ENCODE measurements at places on chromosomes 3 and 15. TPM values are rescaled to one million over a fixed set of nuclear protein-coding genes. Genes with fewer than 3 reads are reported as not detected.

- DNase-seq = no peak
These were observed 45.8 kb upstream of the TRA2B start for GRCh38 chr3:185983495-185984141.

DNA sequence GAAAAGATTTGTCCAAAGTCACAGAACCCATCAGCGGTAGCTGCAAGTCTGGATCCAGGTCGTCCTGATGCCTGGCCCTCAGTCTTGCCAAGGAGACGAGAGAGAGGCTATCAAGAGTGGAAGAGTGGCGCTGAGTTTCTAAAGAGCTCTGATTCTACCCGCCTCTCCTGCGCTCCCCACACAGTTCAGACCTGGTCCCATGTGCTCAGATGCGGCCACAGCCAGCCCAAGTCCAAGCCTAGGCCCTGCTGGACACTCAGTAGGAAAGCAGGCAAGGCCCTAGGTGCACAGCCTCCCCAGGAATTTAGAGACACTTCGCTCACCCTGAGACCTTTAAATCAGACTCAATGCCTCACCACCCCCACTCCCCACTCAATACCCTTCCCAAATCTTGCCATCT, 32.4 kb downstream of the CCDC12 start:
- DNase-seq = no peak

DNA sequence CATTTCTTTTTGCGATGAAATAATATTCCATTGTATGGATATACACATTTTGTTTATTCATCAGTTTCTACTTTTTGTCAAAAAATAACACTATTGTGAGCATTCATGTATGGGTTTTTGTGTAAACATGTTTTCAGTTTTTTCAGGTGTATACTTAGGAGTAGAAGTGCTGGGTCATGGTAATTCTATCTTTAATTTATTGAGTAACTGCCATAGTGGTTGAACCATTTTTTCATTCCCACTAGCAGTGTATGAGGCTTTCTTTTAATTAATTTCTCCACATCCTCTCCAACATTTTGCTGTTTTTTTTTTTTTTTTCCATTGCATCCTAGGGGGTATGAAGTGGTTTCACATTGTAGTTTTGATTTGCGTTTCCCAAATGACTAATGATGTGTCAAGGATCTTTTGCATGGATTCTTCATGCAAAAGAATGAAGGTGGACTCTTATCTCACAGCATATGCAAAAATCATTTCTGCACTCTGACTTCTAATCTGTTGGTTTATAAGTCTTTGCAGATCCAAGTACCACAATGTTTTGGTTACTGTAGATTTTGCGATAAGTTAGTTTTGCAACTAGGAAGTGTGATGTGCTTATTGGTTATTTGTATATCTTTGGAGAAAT, 12.6 kb downstream of the ATP2C1 start:
- no peak for DNase-seq

DNA sequence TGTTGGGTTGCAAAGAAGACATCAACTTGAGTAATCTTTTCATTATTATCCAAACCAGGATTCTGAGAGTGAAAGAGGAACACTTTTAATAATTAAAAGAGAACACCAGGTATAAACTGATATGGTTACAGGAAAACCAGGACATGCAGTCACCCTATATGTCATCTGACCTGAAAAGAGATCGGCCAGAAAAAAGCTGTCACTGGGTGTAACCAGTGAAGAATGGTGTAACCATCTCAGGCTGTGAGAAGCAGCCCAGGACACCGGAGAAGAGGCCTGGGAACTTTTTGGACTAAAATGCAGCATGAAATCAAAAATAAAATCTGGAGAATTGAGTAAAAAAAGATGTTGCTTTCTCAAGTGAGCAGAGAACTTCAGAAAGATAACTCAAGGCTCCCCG, 10.1 kb upstream of the CCDC80 start:
- no peak for DNase-seq

DNA sequence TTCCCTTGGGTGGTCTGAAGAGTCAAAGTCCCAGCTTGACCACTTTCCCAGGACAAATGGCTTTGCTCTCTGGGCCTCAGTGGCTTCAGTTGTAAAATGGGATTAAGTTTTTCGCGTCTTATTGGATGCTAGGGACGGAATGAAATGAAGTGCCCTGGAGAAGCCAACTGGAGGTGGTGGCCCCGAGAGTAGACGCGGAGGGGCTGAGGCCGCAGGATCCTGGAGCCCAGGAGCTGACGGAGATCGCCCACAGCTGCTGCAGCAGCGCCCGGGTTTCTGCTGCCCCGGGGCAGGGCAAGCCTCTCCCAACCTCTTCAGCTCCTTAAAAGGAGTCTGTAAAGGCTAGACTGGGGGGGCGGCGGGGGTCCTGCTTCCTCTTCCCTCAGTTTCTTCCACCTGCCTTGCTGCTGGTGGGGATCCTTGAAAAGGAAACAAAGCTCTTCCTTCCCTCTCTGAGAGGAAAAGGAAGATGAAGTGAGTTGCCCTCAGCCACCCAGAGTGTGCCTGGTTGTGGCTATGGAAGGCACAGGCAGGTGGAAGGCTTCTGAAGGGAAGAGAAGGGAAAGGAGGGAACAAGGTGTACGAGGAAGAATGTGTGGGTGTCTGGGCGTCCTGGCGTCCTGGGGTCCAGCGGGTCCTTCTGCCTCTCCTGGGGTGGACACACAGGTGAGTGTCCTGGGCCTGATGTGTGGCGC, 967 bp upstream of the BNC1 start:
- DNase-seq = no peak

- DNase-seq = no peak
These were observed 246.5 kb downstream of the PDZRN3 start for GRCh38 chr3:73378207-73378606.

DNA sequence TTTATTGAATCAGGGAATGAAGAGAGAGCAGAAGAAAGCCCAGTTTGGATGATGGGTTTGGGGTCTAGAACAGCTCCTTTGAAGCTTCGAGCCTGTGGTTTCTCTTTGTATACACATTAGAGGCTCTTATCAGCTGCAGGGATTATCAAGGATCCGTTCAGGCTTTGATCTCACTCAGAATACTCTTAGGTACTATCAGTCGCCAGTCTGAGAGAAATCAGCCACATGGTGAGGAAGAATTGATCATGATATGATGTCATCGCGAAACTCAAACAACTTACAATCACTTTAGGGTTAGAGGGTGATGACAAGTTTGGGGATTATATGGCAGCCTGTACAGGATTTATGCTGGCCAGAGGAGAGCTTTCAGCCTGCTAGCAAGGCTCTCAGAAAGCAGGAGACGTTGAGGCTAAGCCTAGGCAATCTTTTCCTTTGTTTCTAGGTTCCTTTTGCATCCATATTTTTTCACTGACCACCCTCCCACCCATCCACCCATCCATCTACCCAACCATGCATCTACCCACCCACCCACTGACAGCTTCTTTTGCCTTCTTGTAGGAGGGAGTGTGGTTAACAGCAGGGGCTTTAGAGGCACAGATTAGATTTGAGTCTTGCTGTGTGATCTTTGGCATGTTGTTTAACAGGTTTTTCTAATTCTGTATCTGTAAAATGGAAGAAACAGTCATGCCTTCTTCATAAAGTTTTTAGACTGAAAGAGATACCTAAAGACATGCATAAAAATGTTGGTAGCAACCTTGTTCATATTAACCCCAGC, 330.4 kb upstream of the LRRFIP2 start:
- no peak for DNase-seq

DNA sequence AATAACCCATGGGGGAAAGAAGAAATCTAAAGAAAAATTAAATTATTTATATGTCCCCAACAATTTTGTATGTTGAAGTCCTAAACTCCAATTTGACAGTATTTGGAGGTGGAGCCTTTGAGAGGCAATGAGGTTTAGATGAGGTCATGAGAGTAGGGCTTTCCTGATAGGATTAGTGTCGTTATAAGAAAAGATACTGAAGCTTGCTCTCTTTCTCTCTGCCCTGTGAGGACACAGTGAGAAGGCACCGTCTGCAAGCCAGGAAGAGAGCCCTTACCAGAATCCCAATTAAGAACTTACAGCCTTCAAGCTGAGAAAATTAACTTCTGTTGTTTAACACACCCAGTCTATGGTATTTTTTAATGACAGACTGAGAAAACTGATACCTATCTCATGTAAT, 16.1 kb upstream of the OR5AC2 start:
- no peak for DNase-seq

GRCh38 chr3:40768536-40768935, 243.8 kb downstream of the ZNF621 start:
- no peak for DNase-seq

DNA sequence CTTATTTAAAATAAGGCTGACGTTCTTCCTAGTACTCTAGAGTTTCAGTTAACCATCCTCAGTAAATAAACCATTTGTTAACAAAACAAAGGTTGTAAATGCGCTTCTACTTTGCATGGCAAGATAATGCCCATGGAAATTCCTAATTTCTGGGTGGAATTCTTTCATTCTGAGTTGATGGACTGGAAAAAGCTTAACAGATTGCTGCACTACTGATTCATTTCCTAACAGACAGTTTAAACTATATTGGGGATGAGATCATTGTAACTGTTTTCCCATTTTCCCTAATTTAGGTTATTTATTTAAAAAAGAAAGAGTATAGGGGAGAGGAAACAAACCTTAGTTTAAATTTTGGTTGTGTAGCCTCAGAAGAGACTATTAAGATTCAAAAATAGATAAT, 342.2 kb downstream of the NLGN1 start:
- DNase-seq = no peak

DNA sequence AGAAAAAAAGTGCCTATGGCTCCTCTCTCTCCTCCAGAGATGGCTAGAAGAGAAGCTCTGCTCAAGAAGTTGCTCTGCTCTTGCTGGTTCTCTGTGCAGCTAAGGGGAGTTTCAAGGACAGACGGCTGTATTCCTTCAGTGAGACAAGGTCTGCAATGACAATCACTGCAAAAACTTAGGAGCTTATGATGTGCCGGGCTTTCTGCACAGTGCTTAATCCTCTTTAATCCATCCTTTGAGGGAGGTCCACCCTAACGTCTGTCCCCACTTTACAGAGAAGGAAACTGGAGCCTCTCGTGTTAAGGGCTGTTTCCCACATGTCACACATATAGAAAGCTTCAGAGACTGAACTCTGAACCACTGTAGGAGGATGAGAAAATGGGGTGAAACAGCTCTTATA, 260.6 kb downstream of the MEX3B start:
- no peak for DNase-seq

- DNase-seq = no peak
These were observed 33.1 kb downstream of the BTD start for GRCh38 chr3:15634671-15635070.

The PCYT1A gene
- 75.7 TPM for total RNA-seq

The PIF1 gene
- total RNA-seq = 5.9 TPM

The MAP6D1 gene
- total RNA-seq = 8.3 TPM

Data from chondrocyte (in vitro differentiated cells).